ENCODE measurements at places on chromosomes 11 and 22.

DNA sequence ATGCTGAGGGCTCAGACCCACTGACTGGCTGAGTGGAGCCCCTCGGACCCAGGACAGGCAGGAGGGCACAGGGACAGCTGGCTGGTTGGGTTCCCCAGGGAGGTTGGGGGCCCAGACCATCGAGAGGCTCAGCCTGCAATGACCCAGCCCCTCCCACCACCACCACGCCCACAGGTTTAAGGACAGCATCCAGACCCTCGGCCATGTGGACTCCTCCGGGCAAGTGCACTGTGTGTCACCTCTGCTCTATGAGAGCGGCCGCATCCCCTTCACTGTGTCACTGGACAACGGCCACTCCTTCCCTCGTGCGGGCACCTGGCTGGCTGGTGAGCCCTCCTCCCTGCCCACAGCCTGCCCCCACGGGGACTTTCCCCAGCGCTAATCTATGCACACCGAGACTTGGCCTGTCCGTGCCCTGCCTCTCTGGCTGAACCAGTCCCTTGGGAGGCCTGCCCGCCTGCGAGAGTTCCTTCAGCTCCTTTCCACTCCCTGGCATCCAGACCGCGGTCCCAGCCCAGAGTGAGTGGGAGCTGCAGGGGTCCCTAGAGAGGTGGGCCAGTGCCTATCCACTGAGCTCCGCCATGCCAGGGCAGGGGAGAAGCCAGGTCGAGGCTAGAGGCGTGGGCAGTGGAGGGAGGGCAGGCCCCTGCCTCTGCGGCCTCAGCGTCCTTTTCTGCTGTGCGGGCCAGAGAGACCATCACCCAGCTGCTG is 2.2 kb downstream of the SUSD2 start:
- DNase-seq = no peak

GRCh38 chr11:26254378-26254777 is 77.6 kb upstream of the ANO3 start:
- DNase-seq = no peak

GRCh38 chr11:83502041-83502440 is 215.9 kb upstream of the CCDC90B start:
- DNase-seq = no peak

DNA sequence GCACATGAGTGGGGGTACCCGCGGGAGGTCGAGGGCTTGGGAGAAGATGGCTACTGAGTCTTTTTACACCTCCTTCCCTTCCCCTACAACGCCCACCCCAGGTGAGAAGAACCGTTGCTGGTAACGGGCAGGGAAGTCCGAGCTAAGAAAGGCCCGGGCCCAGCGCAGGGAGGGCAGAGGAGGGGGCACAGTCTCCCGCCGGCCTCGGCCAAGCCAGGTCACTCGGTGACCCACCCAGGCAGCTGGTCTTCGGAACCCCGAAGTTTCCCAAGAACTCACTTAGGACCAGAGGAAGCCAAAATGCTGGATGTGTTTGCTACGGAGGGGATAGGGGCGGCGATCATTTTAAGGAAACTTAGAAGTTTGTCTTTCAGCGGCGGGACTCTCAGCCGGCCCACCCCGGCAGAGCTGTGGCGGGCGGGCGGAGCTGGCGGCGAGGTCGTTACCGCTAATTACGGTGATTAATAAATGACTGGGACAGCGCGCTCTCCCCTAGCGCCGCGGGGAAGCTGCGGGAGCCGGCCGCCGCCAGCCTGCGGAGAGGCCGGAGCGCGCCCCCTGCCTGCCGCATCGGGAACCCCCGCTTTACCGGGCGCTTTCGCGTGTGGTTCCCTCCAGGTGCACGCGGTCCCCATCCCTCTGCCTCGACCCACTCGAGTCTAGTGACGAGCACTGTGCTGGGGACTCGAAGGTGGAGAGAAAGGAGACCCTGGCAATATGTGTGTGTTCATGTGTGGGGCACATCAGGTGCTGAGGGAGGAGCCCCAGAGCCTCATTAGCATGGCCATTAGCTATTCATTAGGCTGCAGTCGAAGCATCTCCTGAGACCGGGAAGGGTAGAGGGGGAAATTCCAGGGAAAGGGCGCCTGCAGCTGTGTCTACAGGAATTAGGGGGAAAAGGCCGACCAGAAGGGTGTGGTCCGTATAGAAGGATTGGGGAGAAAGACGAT is 945 bp downstream of the ROBO3 start:
- DNase-seq = peak; percentile 36
